ENCODE measurements at places on chromosomes 3 and 15.

- no peak for DNase-seq
These were observed 188.9 kb downstream of the STXBP5L start for GRCh38 chr3:121096953-121097352.

DNA sequence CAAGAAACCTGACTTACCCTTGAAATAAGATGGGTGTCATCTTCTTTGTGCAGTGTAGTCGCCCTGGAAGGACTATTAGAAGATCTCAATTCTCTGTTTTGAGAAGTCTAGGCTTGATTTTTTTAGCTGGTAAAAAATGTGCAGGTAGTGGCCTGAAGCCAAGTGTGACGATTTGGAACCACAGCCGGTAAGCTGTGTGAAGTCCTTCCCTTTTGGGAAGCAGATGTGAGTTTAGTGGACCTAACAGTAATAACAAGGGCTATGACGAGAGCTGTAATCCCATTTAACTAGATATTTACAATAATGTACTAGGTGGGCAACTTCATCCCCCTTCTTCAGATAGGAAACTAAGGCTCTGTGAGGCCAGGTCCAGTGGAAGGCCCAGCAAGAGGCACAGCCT is 81.7 kb upstream of the MYZAP start:
- DNase-seq: no peak

DNA sequence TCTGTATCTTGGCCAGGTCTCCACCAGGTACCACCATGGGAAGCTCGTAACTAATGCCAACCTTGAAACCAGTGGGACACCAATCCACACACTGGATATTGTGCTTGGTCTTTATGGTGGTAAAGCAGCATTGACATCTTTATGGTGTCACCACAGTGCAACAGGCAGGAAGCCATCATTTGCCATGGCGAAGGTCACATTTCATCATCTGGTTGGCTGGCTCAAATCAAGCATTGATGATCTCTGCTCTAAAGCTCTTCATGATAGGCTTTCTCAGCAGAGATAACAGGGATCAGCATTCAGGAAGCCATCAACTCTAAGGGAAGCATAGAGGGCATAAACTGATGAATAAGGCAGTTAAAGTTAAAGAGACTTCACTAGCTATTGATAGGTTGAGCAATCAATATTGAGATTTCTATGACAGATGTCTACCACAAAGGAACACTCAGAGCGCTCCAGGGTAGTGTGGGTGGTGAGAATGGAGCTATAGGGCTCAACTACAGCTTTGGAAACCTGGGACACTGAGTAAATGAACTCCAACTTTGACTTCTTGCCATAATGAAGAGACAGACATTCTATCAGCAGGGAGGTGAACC is 54.1 kb upstream of the ACTC1 start:
- DNase-seq: no peak

DNA sequence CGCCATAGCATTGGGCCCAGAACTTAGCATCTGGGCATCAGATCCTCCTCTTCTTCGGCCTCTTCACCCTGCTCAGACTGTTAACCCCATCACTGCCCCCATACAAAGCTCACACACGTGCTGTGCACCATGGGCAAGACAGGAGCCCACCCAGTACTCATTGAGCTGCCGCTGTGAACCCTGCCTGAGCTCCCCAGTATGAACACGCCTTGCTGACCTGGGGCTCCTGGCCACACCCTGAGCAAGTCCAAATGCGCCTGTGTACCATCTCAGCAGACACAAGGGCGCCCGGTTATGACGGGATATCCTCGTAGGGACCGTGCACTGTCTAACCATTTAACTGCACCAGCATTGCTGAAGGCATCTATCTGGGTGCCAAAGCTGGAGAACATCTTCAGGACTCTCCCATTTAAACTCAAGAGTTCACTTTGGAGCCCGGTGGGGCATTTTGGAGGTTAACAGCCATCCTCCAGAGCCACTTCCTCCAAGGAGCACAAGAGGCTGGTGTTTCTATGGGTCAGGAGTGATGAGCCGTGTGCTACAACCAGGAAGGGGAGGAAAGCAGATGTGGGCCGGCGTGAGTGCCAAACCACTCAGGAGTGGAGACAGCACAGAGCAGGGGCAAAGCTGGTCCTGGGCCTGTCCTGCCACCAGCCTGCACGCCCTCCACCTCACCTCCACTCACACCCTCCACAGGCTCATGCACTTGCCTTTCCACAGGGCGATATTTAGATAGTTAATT is 12.1 kb downstream of the PRR23E start:
- no peak for DNase-seq

- DNase-seq: no peak
These were observed 23.9 kb upstream of the TMEM108 start for GRCh38 chr3:133014325-133014724.
